ENCODE measurements at places on chromosomes 1 and 21. TPM values are rescaled to one million over a fixed set of nuclear protein-coding genes. Genes with fewer than 3 reads are reported as not detected.

Gene C1QC
- 0.52 TPM for total RNA-seq

Gene NBPF4
- total RNA-seq = not detected

Gene EDARADD
- total RNA-seq = 1.8 TPM

Gene CLEC20A
- total RNA-seq = 0.21 TPM

Gene CYP4B1
- not detected for total RNA-seq

Gene ABCG1
- 33.0 TPM for total RNA-seq

Gene CD1E
- total RNA-seq = 0.52 TPM

Gene COL24A1
- total RNA-seq = 0.84 TPM

Gene PNRC2
- total RNA-seq = 243 TPM

Gene DHRS3
- total RNA-seq = 80.4 TPM

Gene PSRC1
- 0.73 TPM for total RNA-seq

Gene DCST2
- total RNA-seq = 0.10 TPM

Gene KRTAP12-2
- total RNA-seq = not detected

Gene YTHDF2
- total RNA-seq = 69.0 TPM

Gene MPL
- total RNA-seq = 2.3 TPM
